Stimulated activated CD8-positive, alpha-beta memory T cell treated with anti-CD3 and anti-CD28 coated beads, Interleukin-4, amount 100 ng/mL, for 1 hour (primary cell): ENCODE measurements at places on chromosomes 7 and 10.

GRCh38 chr7:86664486-86664885 is 20.8 kb downstream of the GRM3 start:
- DNase-seq: no peak

GRCh38 chr10:97255512-97256293 is 36.7 kb downstream of the ARHGAP19 start:
- DNase-seq: no peak

DNA sequence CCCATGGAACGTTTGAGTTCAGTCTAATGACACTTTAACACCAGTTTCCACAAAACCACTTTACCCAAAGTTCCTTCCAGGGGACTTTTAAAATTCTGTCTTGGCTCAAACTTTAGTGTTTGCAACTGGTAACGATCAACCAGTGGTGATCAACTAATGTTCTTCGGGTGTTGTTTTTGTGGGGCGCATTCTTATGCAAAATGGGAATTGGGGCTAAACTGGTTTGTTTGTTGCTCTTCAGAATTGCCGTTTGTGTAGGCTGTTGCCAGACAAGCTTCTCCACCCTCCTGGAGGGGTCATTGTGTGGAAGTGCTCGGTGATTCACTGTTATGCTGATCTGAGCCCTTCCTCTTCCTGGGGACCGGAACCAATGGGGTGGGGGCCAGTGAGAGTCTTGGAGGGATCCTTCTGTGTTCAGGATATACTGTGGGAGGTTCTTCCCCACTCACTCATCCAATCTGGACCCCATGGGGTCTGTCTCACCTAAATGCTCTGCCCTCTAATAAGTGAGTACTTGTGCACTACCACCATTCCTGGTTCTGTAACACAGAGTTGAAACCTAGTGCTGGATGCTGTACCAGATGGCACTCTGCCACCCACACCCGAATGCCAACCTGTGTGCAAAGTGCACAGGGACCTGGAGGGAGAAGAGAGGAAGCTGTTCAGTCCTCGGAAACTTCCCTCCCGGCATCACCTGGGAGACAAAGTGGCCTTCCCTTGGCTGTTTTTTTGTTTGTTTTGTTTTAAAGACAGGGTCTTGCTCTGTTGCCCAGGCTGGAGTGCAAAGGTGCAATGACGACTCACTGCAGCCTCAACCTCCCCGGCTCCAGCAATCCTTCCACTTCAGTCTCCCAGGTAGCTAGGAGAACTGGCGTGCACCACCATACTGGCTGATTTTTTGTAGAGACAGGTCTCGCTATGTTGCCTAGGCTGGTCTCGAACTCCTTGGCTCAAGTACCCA is 2.1 kb downstream of the NFE2L3 start:
- no peak for DNase-seq

DNA sequence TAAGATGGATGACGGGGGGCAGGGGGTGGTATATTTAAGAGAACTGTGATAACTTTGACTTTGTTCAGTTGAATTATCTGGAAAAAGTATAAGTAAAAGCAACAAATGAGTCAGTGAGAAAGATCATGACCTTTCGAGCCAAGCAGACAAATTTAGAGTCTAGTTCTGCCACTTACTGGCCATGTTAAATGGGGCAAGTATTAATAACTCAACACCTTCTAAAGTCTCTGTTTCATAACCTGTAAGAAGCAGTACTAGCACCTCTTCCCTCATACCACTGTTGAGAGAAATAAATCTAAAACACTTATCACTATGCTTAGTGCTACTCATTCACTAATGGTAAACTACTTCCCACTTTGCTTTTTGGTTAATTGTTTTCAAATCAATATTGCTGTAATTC is 604.4 kb upstream of the LRRN3 start:
- DNase-seq: no peak

GRCh38 chr10:5828725-5829124 is 15.5 kb upstream of the GDI2 start:
- DNase-seq: no peak

- no peak for DNase-seq
These were observed 39.6 kb upstream of the PROSER2 start for GRCh38 chr10:11783558-11783865.

DNA sequence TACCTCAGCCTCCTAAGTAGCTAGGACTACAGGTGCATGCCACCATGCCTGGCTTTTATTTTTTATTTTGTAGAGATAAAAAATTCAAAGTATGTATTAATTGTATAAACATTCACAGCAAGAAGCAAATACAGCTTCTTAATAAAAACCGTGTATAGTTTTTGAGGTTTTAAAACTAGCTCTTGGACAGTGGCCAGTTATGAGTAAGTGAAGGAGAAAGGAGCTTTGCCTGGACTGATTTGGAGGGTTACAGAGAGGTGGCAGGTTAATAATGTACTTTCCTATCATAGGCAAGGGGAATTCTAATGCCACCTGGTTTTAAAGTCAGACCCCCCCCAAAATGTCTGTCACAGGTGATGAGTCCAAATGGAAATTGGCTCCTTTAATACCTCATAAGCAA is 43.4 kb downstream of the ZNRF2 start:
- no peak for DNase-seq

DNA sequence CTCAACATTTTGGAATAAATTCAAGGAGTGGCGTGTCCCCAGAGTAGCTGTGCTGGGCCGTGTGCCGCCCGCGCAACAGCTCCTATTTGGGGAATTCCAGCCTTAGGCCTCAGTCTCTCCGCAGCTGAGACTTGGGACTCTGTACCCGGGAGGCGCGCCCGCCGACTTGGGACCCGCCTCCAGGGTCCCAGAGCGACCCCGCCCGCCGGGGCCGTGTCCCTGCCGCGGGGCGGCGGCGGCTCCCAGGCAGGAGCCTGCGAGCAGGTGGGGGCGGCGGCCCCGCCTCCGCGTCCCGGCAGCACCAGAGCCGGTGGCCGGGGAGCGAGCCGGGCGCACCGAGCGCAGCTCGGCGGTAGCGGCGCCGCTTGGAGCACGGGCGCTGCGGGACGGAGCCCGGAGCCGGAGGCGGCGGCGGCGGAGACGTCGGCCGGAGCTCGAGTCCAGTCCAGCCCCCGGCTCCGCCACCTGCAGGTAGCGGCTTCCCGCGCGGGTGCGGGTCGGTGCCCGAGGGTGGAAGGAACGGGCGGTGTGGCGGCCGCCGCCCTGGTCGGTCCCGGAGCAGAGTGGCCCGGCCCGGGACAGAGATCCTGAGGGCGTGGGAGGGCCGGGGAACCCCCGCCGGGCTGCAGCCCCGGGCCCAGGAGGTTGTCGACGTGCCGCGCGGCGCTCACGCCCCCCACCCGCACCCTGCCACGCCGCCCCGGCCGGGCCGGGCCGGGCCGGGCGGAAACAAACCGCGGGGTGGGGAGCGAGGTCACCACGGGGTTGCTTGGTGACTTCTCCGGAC is at the start of gene WIPF3:
Gene WIPF3 (plus strand): TSS at position 301 of the 787 bp plus-strand sequence. CDS start 28,217 bp downstream, outside the sequence.
- DNase-seq: no peak

- no peak for DNase-seq
These were observed 296.6 kb downstream of the PLXNA4 start for GRCh38 chr7:132279718-132280117.

DNA sequence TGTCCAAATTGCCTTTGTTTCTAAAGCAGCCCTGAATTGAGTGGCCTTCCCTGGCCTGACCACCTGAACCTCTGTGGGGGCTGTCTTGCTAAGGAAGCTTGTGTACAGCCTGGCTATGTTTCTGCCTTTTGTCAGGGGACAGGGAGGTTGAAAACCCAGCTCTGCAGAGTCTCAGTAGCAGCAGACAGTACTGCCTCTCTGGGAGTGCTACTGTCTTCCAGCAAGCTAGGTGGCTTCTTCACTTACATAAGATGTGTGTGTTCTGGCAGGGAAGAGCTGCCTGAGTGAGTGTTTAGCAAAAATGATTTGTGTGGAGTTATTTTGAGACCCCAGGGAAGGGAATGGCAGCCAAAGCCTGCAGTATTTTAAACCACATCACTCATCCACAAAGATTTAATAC is 57.4 kb downstream of the LRRC4 start:
- no peak for DNase-seq

DNA sequence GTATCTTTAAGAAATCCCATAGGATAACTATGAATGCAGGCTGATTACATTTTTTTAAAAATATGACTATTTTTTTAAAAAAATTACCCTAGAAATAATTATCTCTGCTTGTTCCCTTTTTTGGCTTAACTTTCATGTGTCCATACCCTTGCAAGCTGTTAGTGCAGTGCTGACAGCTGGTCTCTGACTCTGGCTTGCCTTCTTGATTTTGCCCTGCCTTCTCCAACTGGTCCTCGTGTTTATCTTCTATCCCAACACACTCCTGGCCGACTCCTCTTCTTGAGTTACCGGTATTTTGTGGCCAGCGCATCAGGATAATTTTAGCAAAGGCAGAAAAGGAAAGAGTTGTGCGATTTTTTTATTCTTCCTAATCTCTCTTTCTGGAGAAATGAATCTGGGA is 111.7 kb upstream of the STARD3NL start:
- no peak for DNase-seq

GRCh38 chr7:6375348-6376101 is 72.2 kb downstream of the DAGLB start:
- DNase-seq: no peak

GRCh38 chr10:17910125-17910789 is 41.5 kb upstream of the SLC39A12 start:
- no peak for DNase-seq

DNA sequence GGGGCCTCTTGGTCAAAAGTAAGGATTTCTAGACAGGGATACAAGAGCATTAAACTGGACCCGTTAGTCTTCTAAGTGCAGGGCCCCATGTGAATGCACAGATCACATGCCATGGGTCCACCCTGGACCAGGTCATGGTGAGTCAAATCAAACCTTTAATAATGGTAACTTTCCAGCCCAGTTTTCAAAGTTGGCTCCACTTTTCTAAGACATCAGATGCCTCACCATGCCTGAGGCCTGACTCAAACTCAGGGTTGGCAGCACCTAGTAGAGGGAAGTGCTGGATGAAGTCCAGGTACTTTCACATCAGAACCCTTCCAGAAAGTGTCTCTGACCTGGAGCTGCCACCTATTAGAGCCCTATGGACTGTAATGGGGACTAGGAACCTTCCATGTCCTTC is 9.7 kb upstream of the SMIM30 start:
- DNase-seq: no peak

GRCh38 chr7:23472046-23472445 is 1.8 kb upstream of the IGF2BP3 start:
- DNase-seq: no peak

GRCh38 chr10:132407243-132407746 is 10.3 kb downstream of the PWWP2B start:
- no peak for DNase-seq

DNA sequence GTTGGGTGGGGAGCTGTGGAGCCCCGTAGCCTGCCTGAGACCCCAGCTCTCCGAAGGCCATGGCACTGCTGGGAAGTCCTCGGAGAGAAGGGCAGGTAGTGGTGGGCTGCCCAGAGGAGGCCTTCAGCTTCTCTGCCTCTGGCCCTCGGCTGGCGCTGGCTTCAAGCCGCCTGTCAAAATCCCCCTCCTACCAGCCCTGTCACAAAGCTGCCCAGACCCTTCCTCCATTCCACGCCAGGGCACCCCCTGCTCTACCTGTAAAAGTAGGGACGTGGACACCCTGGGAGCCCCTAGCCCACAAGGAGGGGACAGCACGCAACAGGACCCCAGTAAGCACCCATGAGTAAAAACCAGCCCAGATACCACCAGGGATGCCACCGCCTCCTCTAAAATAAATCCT is 31.6 kb downstream of the MAD1L1 start:
- no peak for DNase-seq

GRCh38 chr7:135753616-135754413 is 5.2 kb upstream of the FAM180A start:
- no peak for DNase-seq

GRCh38 chr7:26153241-26153822 is 1.3 kb downstream of the NFE2L3 start:
- no peak for DNase-seq

DNA sequence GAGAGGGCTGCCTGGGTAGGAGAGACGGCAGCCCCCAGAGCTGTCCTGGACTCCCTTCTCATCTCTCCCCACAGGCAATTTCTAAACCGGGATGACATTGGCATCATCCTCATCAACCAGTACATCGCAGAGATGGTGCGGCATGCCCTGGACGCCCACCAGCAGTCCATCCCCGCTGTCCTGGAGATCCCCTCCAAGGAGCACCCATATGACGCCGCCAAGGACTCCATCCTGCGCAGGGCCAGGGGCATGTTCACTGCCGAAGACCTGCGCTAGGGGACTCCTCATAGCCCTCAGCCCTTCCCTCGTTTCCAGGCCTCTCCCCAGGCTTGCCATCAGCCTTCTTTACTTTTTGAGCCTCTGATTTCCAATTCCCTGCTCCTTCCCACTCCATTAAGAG is 2.6 kb downstream of the ATP6V1F start:
- no peak for DNase-seq

DNA sequence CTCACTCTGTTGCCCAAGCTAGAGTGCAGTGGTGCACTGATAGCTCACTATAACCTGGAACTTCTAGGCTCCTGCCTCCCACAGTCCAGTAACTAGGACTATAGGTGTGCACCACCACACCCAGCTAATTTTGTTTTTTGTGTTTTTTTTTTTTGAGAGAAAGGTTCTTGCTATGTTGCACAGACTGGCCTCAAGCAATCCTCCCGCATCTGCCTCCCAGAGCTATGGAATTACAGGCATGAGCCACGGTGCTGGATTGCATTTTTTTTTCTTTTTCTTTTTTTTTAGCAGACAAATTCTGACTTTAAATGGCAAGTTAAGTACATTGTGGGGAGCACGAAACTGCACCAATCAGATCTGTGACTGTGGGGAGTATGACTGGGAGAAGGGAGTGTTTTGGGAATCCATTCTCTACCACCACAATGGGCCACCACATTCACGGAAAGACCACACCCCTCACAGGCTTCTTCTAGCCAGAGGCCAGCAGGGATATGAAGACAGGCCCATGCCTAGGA is 58.1 kb upstream of the MSMB start:
- no peak for DNase-seq

DNA sequence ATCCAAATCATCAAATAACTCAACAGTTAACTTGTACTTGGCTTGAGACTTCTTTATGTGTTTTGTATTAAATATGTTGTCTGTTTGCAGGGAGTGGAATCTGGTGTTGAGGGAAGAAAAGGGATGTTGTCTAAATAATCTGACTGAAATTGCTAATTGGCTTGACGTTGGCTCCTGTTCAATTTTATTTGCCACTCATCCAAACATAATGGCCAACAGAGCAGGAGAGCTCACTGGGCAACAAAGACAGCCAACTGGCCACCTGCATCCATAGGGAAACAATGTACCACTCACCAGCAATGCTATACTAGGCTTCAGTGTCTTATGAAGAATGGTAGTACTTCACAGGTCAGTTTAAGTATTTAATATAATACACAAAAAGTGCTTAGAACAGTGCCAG is 80.5 kb downstream of the FAM13C start:
- no peak for DNase-seq

GRCh38 chr7:121187676-121188075 is 141.1 kb upstream of the WNT16 start:
- DNase-seq: no peak

- no peak for DNase-seq
These were observed 5.1 kb downstream of the TMEM26 start for GRCh38 chr10:61448091-61448490.

- no peak for DNase-seq
These were observed 301.7 kb downstream of the CSTF2T start for GRCh38 chr10:51397695-51398094.

GRCh38 chr10:70845256-70845655 is 29.5 kb downstream of the SGPL1 start:
- no peak for DNase-seq
